ENCODE measurements at places on chromosomes 7 and 10. TPM values are rescaled to one million over a fixed set of nuclear protein-coding genes. Genes with fewer than 3 reads are reported as not detected.

Gene RSPH10B2
- total RNA-seq, result 0.30 TPM

Gene CDK14
- total RNA-seq, result 51.6 TPM

Gene CCDC3
- total RNA-seq, result 36.3 TPM

Gene C7orf33
- total RNA-seq, result not detected

Gene BICC1
- 30.3 TPM for total RNA-seq

Gene PRSS1
- not detected for total RNA-seq

Gene HOXA7
- total RNA-seq, result 1.5 TPM

Gene INA
- total RNA-seq, result 0.99 TPM

Gene NKX2-3
- total RNA-seq, result not detected

Gene FZD1
- total RNA-seq, result 15.9 TPM

Gene CALN1
- total RNA-seq, result 2.6 TPM

Gene HABP2
- not detected for total RNA-seq

Gene FRMD4A
- 33.3 TPM for total RNA-seq

Gene GOT1
- 15.2 TPM for total RNA-seq

Gene RASA4B
- 6.7 TPM for total RNA-seq

Gene GPR22
- 0.20 TPM for total RNA-seq

Gene ARPC1A
- total RNA-seq, result 56.2 TPM

Gene IGF2BP3
- total RNA-seq, result 44.8 TPM

Gene CYP2C9
- total RNA-seq, result 2.4 TPM

Gene ZNF775
- total RNA-seq, result 3.0 TPM

Gene INMT
- total RNA-seq, result 5.9 TPM

Gene TCAF2
- total RNA-seq, result 1.2 TPM

Gene LIPK
- total RNA-seq, result 10.6 TPM

Gene C10orf67
- 0.30 TPM for total RNA-seq

Gene KLHL7
- 30.7 TPM for total RNA-seq

Gene AGR3
- not detected for total RNA-seq
